ENCODE measurements at places on chromosomes 16 and 17.

DNA sequence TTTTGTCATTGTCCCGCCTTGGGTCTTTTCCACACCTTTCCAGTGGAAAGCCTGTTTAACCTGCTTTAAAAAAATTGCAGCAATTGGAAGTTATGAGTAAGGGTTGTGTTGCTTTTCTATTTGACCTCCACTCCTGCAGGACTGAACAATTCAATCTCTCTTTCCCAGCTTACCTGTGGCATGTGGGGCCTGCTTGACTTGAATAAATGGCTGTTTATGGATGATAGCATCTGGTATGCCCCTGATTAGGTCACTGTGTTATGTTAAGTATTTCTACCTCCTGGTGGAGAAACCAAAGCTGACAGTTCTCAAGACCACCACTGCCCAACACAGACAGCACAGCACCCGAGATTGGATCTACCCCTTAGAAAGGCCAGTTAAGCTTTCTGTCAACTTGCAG lies 64.8 kb upstream of the NOG start:
- no peak for DNase-seq

GRCh38 chr17:43784068-43784467 lies 3.8 kb downstream of the CFAP97D1 start:
- no peak for DNase-seq

GRCh38 chr17:6753006-6753445 lies 2.8 kb upstream of the XAF1 start:
- no peak for DNase-seq

DNA sequence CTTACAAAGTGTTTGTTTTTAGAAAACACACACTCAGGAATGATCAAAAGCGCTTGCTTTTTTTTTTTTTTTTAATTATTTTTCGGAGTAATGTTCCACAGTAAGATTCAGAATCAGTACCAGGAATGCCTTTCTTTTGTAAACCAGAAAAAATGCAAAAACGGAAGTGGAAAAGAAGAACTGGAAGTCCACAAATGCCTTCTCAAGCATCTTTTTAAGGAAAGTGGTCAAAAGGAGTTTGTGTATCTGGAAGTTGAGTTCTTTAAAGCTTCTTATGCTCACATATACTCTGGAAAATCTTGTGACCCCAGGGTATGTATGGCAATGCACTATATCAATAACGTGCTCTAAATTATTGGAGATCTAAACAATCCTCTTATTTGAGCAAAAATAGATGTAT lies 126.0 kb downstream of the ABCA8 start:
- no peak for DNase-seq

- DNase-seq: no peak
Observed at GRCh38 chr17:704111-704864, 10.4 kb downstream of the VPS53 start.

GRCh38 chr16:66512272-66513110 lies 37.4 kb downstream of the TK2 start:
- DNase-seq: no peak

- no peak for DNase-seq
Observed at GRCh38 chr17:65307961-65308316, 170.8 kb downstream of the RGS9 start.

DNA sequence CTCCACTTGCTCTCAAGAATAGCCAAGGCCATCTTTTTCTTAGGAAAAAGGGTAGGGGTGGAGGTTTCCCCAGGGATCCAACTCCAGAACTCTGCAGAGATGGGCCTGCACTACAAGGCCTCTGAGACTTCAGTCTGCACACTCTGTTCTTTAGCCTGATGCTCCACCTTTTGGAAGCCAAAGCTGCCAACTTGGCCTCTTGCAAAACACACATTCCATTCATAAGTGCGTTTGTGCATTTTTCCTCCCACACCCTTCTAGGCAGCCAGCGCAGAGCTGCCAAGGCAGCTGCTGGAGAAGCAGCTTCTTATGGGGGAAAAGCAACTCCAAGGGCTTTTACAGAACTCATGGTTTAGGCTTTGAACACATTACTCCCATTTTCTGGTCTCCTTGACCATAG lies 45.3 kb downstream of the REXO5 start:
- DNase-seq: no peak

DNA sequence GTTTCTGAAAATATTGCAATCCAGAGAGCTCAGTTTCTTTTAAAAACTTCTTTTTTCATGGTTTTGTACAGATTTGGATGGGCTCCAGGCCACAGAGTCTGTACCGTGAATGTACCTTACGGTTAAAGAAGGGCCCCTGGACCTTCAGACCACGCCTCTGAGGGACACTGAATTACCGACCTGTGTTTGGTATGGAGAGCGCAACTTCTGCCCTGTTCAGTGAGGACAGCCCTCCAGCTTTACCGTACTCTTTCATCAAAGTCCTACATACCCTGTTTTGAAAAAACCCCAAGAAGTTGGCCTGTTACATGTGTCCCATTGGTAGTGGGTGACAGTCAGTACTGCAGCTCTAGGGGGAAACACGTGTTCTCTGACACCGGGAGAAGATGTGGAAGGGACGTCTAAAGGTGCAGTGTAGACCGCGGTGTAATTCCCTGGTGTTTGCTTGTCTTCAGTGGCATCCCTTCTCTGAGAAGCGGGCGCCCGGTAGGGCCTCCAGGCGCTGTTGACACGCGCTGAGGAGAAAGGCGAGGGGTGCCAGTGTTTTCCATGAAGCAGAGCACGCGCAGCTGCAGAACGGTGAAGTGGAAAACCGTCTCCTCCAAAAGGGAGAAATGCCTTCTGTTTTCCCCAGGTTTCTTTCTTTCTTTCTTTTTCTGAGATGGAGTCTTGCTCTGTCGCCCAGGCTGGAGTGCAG lies 6.2 kb downstream of the PGS1 start:
- no peak for DNase-seq

DNA sequence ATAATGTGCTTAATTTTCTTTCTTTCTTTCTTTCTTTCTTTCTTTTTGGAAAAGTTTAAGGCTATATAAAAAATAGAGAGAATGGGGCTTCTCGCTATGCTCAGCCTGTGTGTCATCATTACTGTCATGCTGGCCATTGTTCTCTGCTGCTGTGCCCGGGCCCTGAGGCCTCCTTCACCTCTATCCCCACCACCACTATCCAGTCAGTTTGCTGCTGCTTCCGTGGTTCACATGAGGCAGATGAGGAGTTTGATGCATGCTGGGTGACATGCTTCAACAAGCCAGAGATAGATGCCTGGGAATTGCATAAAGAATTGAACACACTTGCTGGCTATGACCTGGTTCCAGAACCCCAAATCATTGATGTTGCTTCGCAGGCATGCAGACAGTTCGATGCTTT lies 36.3 kb downstream of the PITPNC1 start:
- DNase-seq: no peak

GRCh38 chr16:57648581-57649442 lies 19.3 kb upstream of the ADGRG3 start:
- peak; percentile 67 for DNase-seq

DNA sequence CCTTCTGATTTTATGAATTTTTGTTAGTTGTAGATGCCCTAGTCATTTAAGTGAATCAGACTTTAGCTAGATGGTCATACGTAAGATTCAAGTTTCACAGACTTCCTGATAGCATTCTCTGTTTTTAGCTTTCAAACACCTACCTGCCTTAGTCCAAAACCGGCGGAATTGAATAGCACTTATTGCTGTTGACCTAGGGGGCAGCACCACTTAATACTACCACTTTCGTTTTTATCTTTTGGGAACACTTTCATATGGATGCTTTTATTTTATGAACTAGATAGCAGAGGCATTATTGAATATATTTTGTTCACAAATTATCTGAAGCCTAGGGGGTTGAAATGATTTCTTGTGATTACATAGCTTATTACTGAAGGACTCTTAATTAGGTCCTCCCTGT lies 31.5 kb downstream of the TADA2A start:
- no peak for DNase-seq

DNA sequence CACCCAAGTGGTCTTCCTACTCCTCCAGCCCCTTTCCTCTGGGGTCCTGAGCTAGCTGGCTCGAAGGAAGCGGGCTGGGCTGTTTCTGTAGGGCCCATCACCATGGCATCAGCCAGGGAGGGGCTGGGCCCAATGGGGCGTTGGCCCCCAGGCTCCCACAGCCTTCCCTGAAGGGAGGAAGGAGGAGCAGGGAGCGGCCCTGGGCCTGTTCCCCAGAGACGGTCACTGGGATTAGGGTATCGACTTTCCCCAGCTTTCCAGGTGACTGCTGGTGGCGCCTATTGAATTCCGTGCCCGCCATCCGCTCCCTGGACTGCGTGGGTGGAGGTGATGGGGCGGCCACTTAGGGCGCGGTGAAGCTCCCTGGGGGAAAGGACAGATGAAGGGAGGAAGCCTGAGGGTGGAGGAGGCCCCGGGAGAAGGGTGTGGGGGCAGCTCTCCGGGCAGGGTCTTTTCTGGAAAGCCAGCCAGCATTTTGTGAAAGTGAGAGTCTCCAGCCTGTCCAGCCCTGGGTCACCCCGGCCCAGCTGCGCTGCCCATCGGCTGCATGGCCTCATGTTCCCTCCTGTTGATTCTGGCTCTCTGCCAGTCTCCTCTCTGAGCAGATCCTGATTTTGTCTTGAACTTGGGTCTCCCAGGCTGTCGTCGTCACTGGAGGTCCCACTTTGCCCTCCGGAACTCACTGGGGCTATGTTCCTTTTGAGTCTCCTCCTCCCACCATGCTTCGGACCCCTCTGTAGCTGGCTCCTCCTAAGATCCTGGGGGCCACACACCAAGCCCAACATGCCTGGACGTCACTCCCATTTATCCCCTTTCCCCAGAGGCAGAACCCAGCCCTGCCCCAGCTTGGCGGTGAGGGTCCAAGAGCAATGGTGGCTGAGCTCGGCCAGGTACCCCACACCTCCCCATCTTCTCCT lies 9.8 kb downstream of the NHERF1 start:
- peak; percentile 41 for DNase-seq

GRCh38 chr17:44115585-44116415 lies 7.6 kb downstream of the HDAC5 start:
- no peak for DNase-seq

- DNase-seq: peak; percentile 85
Observed at GRCh38 chr16:81645266-81645694, 133.8 kb upstream of the PLCG2 start.

DNA sequence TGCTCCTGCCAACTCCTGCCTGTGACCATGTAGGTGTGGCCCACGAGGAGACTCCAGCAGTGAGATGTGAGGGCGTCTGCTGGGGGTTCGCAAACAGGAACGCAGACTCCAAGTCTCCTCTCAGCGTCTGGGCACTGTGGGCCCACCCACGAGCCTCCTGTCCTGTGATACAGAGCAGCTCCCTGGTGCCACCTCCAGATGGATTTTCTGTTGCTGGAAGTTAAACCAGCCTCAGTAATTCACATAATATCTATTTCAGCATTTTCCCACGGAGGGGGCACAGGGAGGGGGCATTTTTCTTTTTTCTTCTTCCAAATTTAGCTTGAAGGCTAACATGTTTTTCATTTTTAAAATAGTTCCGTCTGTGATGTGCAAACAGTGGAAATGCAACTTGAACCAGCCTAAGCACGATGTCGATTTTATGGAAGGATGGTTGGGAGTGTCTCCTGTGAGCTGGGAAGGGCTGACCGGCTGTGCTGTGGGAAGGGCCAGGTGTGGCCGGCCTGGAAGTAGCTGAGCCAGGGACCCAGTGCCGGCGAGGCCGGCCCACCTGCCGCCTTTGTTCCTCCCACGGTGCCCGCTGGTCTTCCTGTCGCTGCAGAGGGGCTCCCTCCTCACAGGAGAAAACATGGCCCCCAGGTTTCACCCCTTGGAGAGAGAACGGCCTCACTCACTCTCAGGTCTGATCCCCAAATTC lies 3.9 kb upstream of the RAB40B start:
- no peak for DNase-seq

DNA sequence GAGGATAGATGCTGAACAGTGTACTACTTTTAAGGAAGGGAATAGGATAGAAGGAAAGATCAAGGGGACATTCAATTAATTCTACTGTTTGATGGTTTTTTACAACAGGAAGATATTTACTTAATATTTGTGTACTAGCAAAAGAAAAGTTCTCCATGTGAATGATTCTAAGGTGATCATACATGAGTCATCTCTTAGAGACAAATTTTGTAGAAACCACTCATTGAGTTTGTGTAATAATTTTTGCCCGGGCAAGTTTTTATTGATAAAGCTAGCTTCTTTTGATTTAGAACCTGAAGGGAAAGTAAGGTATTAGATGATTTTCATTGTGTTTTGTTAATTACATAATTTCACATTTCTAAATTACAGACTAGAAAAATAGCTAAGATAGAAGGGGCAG lies 172.8 kb upstream of the PSMD7 start:
- DNase-seq: no peak

GRCh38 chr17:7851438-7852261 lies 3.2 kb upstream of the TMEM88 start:
- peak; percentile 64 for DNase-seq

DNA sequence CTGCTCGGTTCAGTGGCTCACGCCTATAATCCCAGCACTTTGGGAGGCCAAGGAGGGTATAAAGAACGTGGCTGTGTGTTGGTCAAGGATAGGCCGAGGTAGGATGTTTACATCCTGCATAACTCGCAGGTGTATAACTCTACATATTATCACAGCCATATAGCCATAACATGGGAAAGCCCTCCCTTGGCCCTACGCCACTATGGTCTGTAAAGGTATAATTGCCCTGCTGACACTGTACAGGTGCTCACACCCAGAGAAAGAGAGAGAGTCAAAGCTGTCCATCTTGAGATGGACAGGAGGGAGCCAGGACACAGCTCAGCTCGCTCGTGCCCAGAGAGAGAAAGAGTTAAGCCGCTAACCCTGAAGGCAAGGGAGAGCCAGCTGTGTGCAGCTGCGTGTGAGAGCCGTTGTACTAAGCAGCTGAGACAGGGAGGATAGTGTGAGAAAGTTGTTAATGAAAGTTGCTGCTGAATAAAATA lies 30.4 kb upstream of the DHX8 start:
- no peak for DNase-seq

Data from NCI-H2107 (cell line).